ENCODE measurements at places on chromosomes 4 and X. TPM values are rescaled to one million over a fixed set of nuclear protein-coding genes. Genes with fewer than 3 reads are reported as not detected.

The NIPAL1 gene
- 0.62 TPM for total RNA-seq

The PLCXD1 gene
- 60.1 TPM for total RNA-seq

The SYP gene
- total RNA-seq = 2.7 TPM

The FAM114A1 gene
- total RNA-seq = 0.45 TPM

The NWD2 gene
- not detected for total RNA-seq

All from activated CD4-positive, alpha-beta T cell treated with anti-CD3 and anti-CD28 coated beads, Interleukin-2, amount 10 ng/mL, durations not matched to agents 7 days and 5 days (primary cell).